ENCODE measurements at places on chromosomes 11 and 22.

- no peak for DNase-seq
These were observed 261.3 kb upstream of the ANO5 start for GRCh38 chr11:21931436-21932101.

- no peak for DNase-seq
These were observed 12.2 kb upstream of the MFNG start for GRCh38 chr22:37498289-37498909.

DNA sequence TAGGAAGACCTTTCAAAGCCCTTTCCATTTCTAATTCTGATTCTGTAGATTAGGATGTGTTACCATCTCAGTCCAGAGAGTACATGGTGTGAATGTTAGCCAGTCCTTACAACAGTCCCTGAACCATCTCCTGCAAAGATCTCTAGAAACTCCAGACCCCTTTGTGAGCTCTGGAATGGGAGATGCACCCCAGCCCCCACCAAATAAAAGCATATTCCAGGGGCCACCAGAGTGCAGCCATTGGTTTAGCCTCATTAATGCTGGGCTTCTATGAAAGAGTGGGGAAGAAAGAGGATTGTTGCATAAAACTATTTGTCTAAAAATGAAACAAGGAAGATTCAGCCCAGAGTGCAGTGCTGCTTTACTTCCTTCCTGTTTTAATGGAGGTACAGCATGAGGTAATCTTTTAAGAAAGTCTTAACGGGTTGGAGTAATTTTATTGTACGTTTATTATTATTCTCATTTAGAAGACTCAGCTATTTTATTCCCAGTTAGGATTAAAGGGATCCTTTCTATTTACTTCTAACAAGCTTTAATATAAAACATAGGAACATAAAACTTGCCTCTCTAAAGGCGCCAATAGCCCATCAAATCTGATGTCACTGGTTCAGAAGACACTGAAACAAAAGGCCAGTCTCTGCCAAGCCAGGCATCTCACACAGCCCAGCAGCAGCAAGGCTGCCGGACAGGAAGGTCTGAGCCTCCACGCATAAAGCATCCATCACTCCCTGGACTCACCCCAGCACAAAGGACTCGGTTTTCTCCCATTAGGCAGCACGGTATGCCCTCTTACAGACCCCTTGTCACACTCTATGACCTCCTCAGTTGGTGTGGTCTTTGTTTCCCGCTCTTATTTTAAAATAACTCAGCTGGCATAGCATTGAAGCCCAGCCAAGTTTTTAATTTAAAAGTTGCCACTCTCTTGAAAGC is 203.9 kb upstream of the BLID start:
- DNase-seq = no peak

GRCh38 chr11:70445605-70446004 is 47.3 kb downstream of the CTTN start:
- no peak for DNase-seq

GRCh38 chr11:123742724-123743120 is 1.3 kb upstream of the ZNF202 start:
- DNase-seq = no peak

GRCh38 chr11:2549491-2549875 is 104.7 kb downstream of the KCNQ1 start:
- DNase-seq = no peak

- peak; percentile 34 for DNase-seq
These were observed 1404.2 kb downstream of the BRD1 start for GRCh38 chr22:48423481-48423911.

DNA sequence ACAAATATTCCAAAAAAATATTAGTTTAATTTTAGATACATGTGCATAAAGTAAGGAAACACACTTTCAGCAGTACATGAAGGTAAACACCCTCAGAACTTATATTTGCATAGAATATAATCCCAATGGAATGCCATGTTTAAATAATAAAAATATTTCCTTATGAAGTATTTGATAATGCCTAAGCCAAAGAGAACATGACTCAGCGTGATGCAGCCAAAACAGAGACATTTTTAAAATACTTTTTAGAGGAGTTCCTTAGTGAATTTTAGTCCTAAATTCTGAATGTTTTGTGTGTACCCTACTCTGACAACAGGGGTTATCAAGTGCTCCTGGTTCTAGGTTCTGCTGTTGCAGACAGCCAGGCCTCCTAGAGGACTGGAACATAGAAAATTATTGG is 39.1 kb upstream of the POU2AF2 start:
- peak; percentile 60 for DNase-seq

- peak; percentile 8 for DNase-seq
These were observed 75.9 kb downstream of the FAM83F start for GRCh38 chr22:40070701-40071100.

GRCh38 chr11:16881074-16881709 is 133.0 kb downstream of the PLEKHA7 start:
- no peak for DNase-seq

DNA sequence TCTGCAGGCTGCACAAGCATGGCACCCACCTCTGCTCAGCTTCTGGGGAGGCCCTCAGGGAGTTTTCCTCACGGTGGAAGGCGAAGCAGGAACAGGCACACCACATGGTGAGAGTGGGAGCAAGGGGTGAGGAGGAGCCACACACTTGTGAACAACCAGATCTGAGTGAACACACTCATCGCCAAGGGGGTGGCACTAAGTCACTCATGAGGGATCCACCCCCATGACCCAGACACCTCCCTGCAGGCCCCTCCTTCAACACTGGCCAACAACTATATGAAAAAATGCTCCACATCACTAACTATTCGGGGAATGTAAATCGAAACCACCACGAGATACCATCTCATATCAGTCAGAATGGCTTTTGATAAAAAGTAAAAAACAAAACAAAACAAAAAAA is 722 bp upstream of the KRTAP5-2 start:
- DNase-seq = no peak

DNA sequence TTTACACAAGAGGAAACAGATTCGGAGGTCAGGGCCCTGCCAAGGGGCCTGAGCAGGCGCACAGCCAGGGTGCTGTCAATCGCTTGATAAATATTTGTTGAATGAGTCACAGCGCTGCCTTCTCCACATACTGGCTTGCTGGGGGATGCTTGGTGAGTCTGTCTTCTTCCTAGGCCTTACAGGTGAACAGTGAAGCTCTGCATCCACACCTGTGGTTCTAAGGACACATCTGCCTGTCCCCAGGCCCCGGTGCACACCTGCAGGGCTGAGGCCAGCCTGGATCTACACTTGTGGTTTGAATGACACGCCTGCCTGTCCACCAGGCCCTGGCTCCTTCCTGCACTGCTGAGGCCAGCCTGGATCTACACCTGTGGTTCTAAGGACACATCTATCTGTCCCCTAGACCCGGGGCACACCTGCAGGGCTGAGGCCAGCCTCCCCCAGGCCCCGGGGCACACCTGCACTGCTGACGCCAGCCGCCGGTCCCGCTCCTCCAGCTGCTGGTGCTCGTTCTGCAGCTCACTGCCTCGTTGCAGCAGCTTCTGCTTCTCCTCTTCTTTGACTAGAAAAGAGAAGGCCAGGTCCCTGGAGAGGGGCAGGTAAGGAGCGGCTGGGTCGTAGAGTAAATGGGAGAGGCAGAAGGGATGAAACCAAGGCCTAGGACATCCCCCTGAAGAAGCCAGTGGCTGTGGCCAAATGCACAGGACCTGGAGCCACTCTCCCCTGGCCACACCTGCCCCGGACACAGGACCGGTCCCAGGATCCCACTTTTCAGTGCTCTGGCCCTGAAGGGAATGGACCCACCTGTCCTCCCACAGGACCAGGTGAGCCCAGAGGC is 124.6 kb downstream of the PHF21B start:
- no peak for DNase-seq

GRCh38 chr22:50222508-50222907 is 21.7 kb downstream of the SELENOO start:
- no peak for DNase-seq

DNA sequence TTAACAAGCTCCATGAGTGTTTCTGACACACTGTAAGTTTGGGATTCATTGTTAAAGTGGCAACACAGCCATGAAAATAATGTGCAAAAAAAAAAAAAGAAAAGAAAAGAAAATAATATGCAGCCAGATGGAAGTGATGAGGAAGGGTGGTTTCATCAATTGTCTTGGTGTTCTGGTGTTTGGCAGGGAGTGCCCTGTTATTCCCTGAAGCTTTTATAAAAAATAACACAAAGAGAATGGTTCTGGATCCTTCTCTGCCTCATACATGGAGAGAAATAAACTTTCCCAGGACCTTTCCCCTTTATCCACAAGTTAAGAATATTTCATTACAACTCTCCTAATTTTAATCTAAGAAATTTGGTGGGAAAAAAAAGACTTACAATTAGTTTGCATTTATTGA is 16.7 kb downstream of the AMOTL1 start:
- no peak for DNase-seq

- DNase-seq = no peak
These were observed 1207.2 kb downstream of the LRRC4C start for GRCh38 chr11:40252236-40252635.

GRCh38 chr11:79480864-79481263 is 40.0 kb upstream of the TENM4 start:
- DNase-seq = no peak

GRCh38 chr11:61126256-61126655 is 24.0 kb downstream of the CD5 start:
- no peak for DNase-seq

DNA sequence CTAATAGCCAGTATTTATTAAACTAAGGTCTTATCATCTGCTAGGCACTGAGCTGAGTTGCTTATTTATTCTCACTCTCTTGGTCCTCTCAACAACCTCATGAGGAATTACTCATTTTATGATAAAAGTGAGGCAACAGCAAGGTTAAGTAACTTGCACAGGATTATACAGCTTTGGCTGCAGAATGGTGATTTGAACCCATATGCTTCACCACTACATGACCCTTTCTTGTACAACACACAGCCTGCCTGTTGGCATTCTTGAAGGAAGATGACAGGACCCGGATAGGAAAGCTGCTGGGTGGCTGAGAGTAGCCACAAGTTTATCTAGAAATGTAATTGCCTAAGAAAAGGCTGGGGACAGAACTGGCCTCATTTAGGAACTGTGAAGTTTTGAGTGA is 5.3 kb upstream of the PARVA start:
- DNase-seq = no peak

DNA sequence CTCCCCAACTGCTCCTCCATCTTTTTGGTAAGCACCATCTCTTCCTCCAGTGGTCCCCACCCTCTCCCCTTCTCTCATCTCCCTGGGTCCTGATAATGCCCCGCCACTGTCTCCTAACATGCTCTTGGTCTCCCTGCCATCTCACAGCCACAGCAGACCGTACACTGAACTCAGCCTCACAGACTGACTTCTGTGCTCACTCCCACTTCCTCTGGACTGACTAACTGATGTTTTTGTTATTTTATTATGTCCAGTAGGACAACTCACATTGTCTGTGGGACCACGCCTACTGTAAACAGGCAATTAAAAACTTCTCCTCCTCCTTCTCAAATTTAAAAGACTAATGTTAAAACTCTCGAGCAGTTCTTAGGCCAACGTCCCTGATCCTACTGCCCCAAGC is 2.6 kb upstream of the GNAZ start:
- DNase-seq = no peak

- DNase-seq = no peak
These were observed 117.4 kb downstream of the SGSM3 start for GRCh38 chr22:40487663-40488249.

DNA sequence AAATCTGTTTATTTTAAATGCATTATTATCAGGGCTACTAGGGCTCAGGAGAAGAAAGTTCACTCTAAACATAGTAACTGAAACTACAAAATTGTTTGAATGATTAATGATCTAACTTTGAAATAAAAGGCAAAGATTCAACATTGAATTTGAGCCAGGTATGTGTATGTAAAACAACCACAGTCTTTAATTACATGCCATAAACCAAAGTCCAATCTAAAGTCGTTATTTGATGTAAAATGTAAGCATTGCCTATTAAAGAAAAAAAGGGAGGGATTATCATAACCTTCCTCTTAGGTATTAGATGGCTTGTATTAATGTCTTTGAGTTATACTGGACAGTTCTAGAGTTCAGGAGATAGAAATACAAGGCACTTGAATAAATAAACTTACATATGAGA is 25.2 kb upstream of the PANX1 start:
- no peak for DNase-seq

DNA sequence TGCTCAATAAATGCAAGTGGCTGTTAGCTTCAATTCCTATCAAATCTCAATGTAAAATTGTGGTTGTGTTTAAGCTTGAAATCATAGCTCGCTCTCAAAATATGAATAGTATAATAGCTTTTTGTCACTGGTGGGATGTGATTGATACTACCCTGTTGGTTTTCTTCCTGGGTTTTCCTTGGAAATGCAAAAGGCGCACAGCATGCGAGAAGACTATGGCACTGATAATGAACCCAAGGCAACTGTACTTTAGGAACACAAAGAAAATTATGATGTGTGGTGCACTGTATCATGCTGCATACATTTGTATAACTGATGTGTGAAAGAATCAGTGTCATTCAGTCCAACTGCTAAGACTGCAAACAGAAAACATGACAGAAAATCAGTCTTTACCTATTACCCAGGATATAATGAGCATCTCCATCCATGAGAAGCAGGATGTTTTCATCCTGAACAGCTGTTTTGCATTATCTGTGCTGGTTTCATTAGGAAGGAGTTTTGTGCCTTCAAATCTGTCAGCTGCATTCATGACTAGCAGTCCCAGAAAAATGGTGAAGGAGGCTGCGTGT is 101.2 kb downstream of the TRPC6 start:
- no peak for DNase-seq

GRCh38 chr11:102589047-102589459 is 36.1 kb downstream of the MMP20 start:
- no peak for DNase-seq

DNA sequence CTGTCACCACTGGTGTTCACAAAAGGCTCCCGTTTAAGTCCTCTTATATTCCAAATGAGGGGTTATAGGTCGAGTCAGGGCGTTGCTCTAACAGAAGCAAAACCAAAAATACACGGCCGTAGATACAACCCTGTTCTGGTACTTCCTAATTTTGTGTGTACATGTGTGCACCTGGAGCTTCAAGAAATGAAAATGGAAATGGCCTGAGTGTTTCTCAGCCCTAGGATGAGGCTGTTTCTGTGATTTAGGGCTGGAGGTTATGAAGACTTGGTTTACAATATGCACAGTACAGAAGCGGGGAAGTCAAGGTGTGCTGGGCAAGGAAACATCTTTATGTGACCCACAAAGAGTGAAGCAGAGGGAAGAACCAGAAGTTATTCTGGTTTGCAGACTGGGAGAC is 110.4 kb upstream of the OR4B1 start:
- no peak for DNase-seq

- DNase-seq = no peak
These were observed at the start of gene MTNR1B for GRCh38 chr11:92969634-92970347. Gene MTNR1B, plus strand, starts transcription at chr11:92969651. Its CDS starts 75 bp downstream, at chr11:92969726.

All from fibroblast of skin of left biceps (primary cell).